DND-41 (cell line): ENCODE measurements at places on chromosomes 11 and 22.

DNA sequence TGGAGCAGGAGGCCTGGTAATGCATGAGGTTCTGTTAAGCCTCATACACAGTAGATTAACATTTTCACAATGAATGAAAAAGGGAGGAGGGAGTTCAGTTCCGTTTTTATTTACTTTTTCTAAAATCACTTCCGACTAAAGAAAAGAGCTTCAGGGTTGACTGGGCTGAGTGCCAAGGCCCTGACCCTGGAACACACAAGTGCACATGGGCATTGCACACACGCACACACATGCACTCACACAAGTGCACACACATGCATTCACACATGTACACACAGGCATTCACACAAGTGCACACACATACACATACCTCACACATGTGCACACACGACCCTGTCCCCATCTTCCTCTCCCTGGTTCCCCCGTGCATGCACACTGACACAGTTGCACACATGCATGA lies 303.3 kb downstream of the BRD1 start:
- no peak for DNase-seq

GRCh38 chr22:36858156-36858555 lies 2.6 kb upstream of the NCF4 start:
- no peak for DNase-seq

- no peak for DNase-seq
Measured at GRCh38 chr11:1727861-1728260, 22.5 kb downstream of the IFITM10 start.

GRCh38 chr11:69210310-69211035 lies 54.7 kb downstream of the SMIM38 start:
- no peak for DNase-seq

- no peak for DNase-seq
Measured at GRCh38 chr11:121766991-121767390, 314.2 kb upstream of the SORL1-AS1 start.
